ENCODE measurements at places on chromosomes 5 and 9. TPM values are rescaled to one million over a fixed set of nuclear protein-coding genes. Genes with fewer than 3 reads are reported as not detected.

The DMRT2 gene
- not detected for total RNA-seq

The ZNF484 gene
- total RNA-seq: 14.2 TPM

The PCDHGB7 gene
- 0.33 TPM for total RNA-seq

The DMRT3 gene
- total RNA-seq: not detected

The RAD50 gene
- 33.7 TPM for total RNA-seq

The PRUNE2 gene
- 0.61 TPM for total RNA-seq

The FNBP1 gene
- 174 TPM for total RNA-seq

The BHMT gene
- not detected for total RNA-seq

The PCA3 gene
- total RNA-seq: not detected

The NR2F1-AS1 gene
- not detected for total RNA-seq

The FUT7 gene
- 4.8 TPM for total RNA-seq

The KIF3A gene
- total RNA-seq: 15.2 TPM

The TMEM232 gene
- total RNA-seq: 1.1 TPM

The RLN2 gene
- 4.6 TPM for total RNA-seq

The SLC22A5 gene
- total RNA-seq: 10.4 TPM

The FRMD3 gene
- total RNA-seq: 0.35 TPM

The OR13C8 gene
- total RNA-seq: not detected

The C5orf24 gene
- 34.9 TPM for total RNA-seq

- no peak for DNase-seq
Measured at GRCh38 chr9:79735023-79735779, 163.4 kb downstream of the TLE4 start.

DNA sequence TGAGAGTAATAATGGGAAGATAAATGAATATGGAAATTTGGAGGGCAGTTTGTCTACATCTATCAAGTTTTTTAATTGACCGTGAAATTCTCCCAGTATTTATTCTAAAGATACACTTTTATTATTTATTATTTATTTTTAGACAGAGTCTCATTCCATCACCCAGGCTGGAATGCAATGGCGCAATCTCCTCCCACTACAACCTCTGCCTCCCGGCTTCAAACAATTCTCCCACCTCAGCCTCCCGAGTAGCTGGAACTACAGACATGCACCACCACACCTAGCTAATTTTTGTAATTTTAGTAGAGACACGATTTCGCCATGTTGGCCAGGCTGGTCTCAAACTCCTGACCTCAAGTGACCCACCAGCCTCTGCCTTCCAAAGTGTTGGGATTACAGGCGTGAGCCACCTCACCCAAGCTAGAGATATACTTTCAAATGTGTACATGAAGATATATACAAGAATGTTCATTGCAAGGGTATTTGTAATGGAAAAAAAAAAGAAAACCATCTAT is 97.7 kb upstream of the SLC12A2 start:
- DNase-seq: no peak

GRCh38 chr5:149063896-149064478 is 1.1 kb upstream of the SH3TC2 start:
- no peak for DNase-seq

GRCh38 chr5:33639474-33639873 is 198.7 kb downstream of the TARS1 start:
- no peak for DNase-seq

- peak; percentile 7 for DNase-seq
Measured at GRCh38 chr5:102865510-102866236, 110.6 kb downstream of the PAM start.

GRCh38 chr5:82641331-82642003 is 363.3 kb upstream of the RPS23 start:
- DNase-seq: no peak

DNA sequence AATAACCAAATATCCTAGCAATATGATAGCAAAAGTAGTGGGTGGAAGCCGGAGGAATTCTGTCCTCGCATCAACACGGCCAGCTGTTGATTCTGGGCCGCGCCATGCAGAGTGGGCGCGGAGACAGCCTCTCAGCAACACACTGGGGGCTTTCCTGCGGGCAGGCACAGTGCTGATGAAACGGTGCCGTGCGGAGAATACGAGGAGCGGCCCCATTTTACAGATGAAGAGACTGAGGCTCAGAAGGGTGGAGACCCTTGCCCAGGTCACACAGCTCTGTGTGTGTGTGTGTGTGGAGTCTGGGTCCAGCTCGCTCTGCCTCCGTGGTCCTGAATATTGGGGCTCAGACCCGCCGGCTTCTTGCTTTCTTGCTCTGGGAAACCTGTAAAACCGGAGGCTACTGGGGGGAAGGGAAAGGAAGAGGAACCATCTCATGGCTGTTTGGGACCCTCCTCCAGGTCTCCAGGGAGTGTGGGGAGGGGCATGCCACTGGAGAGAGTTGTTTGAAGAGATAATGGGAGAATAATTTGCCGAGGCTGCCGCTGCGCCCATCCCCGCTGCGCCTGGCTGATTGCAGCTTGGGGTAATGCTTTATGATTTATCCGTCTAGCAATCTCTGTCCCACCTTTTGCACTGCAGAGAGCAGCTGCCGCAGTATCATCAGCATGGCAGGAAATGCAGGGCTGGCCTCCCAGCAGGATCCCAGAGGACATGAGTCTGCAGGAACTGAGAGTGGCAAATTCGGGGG is 36.6 kb downstream of the NCS1 start:
- no peak for DNase-seq

DNA sequence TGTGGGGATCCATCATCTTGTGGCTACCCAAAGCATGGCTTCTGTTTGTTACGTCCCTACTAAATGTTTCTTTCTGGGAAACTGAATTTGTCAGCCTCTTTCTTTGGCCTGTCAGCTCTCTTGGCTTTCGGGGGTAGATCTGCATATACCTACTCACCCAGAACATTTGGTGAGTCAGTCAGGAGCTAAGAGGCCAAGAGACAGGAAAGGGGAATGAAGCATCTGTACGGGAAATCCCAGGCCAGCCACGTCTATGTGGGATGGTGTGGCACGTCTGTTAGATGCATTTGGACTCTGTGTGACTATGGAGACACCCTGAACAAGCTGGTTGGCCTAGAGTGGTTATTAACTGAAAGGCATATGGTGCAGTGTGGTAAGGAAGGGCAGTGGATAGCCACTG is 58.1 kb downstream of the CDO1 start:
- DNase-seq: no peak

GRCh38 chr5:87150630-87151029 is 117.1 kb upstream of the RASA1 start:
- no peak for DNase-seq

- DNase-seq: no peak
Measured at GRCh38 chr5:63554191-63554590, 408.1 kb downstream of the HTR1A start.

- DNase-seq: no peak
Measured at GRCh38 chr9:115002371-115003120, 72.2 kb upstream of the TNFSF8 start.

DNA sequence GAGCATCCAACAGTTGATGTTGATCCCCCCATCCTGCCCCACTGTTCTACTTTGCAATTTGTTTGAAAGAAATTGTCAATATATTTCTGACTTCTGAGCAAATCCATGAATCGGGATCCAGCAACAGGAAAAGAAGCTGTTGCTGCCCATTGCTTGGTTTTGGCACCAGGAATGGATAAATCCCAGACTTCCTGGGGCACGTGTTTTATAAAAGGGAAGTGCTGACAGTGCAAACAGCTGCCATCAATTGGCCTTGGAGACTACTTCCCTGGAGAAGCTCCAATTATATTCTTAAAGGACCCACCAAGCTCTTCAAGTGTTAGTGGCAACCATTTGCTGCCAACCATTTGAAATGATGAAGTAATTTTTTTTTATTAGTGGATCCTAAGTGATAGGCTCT is 13.7 kb downstream of the STK32A start:
- DNase-seq: no peak

DNA sequence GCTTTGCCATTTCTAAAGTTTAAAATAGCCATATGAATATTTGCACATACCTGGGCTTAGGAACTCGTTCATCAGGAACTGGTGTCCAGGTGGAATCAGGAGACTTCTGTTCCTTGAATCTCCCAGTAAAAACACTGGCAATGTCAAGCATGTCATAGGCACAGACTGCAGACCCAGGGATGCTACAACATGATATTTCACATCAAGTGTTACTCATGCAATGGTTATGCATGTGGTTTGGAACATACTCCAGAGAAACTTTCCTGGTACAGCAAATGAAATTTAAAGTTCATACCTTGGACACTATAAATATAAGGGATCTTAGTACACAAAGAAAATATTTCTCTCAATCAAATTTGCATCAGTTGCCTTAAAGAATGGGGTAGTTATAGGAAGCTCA is 92.2 kb downstream of the SEMA6A start:
- no peak for DNase-seq

DNA sequence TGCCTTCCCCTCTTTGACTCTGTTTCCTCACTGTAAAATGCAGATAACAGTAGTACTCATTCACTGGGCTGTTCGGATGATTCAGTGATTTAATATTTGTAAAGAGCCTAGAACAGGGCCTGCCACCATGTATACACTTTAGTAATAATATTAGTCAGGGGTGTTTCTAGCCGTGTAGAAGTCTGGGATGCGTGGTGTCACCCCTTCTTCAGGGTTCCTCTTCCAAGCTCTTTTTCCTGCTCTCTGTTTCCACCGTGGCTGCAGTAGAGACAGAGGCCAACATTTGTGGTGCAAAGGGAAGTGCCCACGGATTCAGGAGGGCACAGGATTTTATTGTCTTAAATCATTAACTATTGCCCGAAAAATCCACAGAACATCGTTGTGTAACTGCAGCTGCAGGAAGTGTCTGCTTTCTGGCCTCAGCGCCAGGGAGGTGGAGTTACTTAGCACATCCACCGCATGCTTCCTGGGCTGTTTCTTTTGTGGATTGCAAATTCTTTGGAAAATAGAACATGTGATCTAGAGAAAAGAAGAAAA is 61.7 kb downstream of the TRIO start:
- DNase-seq: no peak

DNA sequence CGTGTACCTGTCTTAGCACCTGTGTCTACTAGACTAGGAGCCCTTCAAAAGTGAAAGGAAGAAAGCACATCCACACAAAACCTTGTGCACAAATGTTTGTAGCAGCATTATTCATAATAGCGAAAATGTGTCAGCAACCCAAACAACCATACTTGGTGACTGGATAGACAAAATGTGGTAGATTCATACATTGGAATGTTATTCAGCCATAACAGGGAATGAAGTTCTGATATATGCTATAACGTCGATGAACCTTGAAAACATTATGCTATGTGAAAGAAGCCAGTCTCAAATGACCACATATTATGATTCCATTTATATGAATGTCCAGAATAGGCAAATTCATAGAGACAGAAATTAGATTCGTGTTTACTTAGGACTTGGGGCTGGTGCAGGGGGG is 57.8 kb upstream of the LARP1 start:
- no peak for DNase-seq

DNA sequence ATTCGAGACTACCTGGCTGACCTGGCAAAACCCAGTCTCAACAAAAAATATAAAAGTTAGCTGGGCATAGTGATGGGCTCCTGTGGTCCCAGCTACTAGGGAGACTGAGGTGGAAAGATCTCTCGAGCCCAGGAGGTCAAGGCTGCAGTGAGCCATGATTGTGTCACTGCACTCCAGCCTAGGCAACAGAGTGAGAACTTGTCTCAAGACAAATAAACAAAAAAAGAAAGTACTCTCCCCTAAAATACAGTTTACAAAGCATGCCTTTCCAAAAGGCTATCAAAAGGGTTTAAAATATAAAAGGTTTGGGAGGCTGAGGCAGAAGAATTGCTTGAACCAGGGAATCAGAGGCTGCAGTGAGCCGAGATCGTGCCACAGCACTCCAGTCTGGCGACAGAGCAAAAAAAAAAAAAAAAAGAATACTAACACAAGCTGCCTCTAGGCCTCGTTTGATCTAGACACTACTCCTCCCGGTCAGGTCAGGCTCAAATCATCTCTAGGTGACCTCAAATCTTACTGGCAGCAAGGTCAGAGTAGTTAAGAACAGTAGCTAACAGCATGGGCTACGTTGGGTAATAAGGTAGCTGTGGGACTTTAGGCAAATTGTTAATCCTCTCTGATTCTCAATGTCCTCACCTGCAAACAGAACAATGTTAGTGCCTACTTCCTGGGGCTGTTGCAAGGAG is 9.3 kb downstream of the NAIF1 start:
- DNase-seq: no peak

GRCh38 chr9:112939418-112939817 is 48.7 kb upstream of the SLC46A2 start:
- DNase-seq: no peak

DNA sequence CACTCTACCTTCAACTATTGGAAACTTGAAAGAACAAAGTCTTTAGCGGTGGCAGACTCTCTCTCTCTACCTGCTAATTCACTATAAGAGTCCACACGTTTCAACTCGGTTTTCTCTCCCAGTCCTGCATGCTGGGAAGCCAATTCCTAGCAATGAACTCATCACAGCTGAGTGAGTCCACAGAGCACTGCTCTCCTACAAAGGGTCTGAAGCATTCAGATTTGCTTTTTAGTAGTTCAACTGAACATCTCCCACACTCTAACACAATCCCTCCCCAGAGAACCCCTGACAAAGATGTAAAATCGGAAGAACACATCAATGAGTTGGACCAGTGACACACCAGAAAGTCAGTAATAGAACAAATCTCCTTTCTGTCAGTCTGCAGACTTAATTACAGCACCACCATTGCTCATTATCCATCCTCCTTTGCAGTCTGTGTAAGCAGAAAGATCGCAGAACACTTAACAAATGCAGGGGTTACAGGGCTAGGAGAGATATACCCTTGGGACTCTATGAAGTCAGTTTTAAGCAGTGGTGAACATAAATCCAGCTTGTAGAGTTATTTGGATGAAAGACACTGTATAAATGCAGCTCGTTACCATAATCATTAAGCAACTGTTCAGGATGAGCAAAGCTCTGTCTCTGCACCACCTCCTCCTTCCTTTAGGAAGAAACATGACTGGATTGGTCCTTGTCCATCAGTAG is 353.4 kb upstream of the GRIA1 start:
- no peak for DNase-seq

- no peak for DNase-seq
Measured at GRCh38 chr5:29079771-29080170, 2041.4 kb upstream of the CDH9 start.

DNA sequence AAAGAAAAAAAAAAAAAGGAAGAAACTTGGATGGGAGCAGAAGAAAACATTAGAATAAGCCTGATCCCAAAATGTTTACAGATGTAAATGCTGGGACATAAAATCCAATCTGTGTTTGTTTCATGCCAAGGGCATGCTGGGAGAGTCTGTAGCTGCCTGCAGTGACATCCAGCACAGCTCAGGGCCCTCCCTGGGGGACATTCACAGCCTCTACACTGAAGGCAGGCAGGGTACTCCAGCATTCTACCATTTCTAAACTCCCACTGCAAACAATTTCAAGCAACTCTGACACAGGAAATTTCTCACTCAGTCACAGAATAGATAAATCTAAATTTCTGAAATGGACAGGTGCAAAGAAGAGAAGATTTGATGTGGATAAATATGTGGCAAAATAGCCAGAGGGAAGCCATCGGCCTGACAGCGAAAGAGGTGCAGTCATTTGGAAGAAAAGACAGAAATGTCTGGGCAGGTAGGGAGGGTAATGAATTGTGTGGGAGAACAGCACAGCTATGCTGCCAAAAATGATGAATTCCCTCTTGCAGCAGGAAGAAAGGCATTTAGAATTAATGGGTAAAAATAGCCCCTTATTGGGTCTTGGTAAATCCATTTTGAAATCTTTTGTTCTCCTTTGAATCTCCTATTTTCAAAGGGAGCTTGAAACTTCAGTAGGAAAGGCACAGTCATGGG is 199.4 kb downstream of the MED10 start:
- no peak for DNase-seq

GRCh38 chr5:135095871-135096270 is 61.8 kb upstream of the PITX1 start:
- DNase-seq: no peak
